CD4-positive, alpha-beta memory T cell (primary cell): ENCODE measurements at places on chromosomes 4 and X.
A peak's percentile ranks its signal among the peaks of the same experiment; 100 is the strongest.

- DNase-seq: no peak
These were observed 9.7 kb downstream of the GIMD1 start for GRCh38 chr4:106358899-106359298.

DNA sequence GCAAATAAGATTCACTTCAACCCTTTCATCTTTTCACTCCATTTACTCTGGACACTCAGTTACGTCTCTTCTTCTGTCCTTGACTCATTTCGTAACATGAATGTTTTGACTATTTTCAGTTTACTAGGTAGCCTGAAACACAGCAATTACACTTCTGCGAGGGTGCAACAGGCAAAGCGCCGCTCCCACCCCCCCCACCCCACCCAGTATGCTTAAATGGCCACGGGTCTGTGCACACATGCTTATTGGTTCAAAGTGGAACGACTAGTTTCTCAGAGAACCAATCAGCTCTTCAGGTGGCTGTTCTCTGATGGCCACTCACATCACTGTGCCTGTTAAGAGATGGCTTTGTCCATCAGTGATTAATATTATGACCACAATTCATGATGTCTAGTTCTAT, 3.5 kb downstream of the BEND4 start:
- DNase-seq: no peak

- no peak for DNase-seq
These were observed 96.5 kb downstream of the PDGFC start for GRCh38 chr4:156875055-156875454.

DNA sequence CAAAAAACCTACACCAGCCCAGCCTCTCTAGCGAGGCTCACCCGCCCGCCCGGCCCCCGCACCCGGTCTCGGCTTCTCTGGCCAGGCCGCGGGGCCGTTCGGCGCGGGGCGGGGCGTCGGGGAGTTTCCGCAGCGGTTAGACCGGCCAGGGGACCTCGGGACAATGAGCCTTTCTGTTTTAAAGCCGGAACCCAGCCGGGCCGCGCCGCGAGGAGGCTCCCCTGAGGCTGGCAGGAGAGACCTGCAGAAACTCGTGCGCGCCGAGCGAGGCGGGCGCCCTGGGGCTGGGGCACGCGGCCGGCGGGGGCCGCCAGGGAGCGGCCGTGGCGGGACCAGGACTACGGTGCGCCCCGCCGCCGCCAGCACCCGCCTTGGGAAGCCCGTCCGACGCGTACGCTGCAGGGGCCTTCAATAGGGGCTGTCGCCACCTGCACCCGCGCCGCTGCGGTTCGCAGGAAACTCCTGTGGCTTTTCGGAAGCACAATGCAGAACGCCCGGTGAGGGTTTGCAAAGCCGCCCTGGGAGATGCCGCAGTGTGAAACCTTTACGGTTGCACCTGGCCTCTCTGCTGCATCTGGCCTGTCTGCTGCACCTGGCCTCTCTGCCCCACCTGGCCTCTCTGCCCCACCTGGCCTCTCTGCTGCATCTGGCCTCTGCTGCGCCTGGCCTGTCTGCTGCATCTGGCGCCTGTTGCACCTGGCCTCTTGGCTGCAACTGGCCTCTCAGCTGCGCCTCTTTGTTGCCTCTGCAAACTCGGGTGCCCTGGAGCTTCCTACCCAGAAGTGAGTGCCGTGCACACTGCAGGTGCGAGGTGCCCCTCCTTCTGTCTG, 63.9 kb downstream of the TRAPPC11 start:
- peak; percentile 62 for DNase-seq
